NCI-H345 (cell line): ENCODE measurements at places on chromosomes 12 and 14.

DNA sequence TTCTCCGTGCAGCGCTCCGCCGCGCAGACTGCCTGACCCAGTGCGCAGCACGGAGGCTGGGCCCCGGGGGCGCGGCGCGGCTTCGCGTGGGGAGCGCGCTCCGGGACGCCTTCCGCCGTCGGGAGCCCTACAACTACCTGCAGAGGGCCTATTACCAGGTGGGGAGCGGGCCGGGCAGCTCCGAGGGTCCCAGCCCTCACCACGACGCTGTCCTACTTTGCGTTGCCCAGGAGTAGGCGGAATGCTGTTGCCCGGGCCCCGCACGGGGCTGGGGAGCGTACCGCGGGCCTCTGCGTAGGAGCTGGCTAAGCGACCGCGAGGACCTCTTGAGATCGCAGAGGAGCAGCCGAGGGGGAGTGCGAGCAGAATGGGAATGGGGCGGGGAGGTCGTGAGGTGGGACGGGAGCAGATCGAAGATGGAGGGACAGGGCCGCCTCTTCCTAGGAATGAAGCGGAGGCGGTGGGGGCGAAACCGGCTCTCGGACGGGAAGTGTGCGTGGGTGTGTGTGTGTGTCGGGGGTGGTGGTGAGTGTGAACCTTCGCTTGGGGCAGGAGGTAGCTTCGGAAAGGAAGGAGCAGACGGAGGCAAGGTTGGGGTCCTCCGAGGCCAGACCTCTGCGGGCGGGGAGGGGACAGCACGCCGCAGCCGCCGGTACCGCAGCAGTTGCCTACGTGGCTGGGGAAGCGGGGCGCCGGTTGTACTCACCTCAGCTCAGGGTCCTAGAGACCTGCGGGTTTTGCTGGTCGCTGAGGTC lies 751 bp downstream of the P3H3 start:
- peak; percentile 54 for DNase-seq

GRCh38 chr12:50018968-50019367 lies 6.3 kb downstream of the RACGAP1 start:
- DNase-seq: no peak

- no peak for DNase-seq
These were observed 36.2 kb downstream of the HSP90AA1 start for GRCh38 chr14:102050625-102051024.

- no peak for DNase-seq
These were observed 3.1 kb downstream of the NFYB start for GRCh38 chr12:104134882-104135281.

GRCh38 chr14:33567023-33567728 lies 383.7 kb downstream of the EGLN3 start:
- no peak for DNase-seq
